ENCODE measurements at places on chromosomes 2 and 18. TPM values are rescaled to one million over a fixed set of nuclear protein-coding genes. Genes with fewer than 3 reads are reported as not detected.

GRCh38 chr2:75553935-75554531 is 6.7 kb downstream of the EVA1A start:
- H3K36me3 ChIP-seq = 0 out of 2 replicates have a peak, but pooled peaks cover 3% of the 10 kb centered on the region
- no peak overlapping the region for H3K4me3 ChIP-seq
- H3K27ac ChIP-seq = no peak overlapping the region
- H3K27me3 ChIP-seq = no peaks in the 10 kb centered on the region
- H3K4me1 ChIP-seq = peaks cover 19% of the 10 kb centered on the region
- no peak for DNase-seq

DNA sequence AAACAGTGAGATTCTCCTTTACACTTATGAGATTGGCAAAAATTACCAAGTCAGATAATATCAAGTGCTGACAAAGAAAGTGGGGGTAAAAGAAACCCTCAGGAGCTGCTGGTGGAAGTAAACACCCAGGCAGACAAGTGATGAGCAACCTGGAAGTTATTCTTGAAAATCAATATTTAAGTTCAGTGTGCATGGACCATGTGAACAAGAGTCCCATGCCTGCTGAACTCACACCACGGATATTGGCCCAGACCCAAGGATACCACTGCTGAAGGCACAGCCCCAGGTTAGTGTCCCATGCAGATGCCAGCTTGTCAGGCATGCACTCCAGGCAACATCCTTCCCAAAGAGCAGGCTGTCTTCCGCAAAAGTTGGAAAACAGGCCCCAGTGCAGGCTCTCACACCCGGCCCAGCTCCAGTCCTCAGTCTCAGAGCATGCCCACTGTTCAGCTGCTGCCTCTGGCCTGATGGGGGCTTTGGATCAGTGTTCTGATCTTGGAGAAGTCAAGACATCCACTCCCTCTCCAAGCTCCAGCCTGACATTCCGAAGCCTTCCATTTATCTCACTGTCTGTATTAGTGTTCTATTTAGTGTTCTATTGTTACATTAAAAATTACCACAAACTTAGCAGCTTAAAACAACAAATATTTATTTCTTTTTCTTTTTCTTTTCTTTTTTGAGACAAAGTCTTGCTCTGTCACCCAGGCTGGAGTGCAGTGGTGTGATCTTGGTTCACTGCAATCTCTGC is 70.0 kb downstream of the HS1BP3 start:
- no peak overlapping the region for H3K4me3 ChIP-seq
- H3K27me3 ChIP-seq = no peaks in the 10 kb centered on the region
- H3K4me1 ChIP-seq = peaks cover 71% of the 10 kb centered on the region
- H3K36me3 ChIP-seq = no peaks in the 10 kb centered on the region

GRCh38 chr2:173184031-173185004 is 108.7 kb downstream of the MAP3K20 start:
- H3K27me3 ChIP-seq = no peaks in the 10 kb centered on the region
- H3K27ac ChIP-seq = peak overlapping the region; percentile 74
- H3K4me1 ChIP-seq = peaks cover 27% of the 10 kb centered on the region
- H3K36me3 ChIP-seq = no peaks in the 10 kb centered on the region

GRCh38 chr2:41101281-41101680 is 649.4 kb upstream of the SLC8A1 start:
- no peaks in the 10 kb centered on the region for H3K4me1 ChIP-seq
- H3K4me3 ChIP-seq = no peak overlapping the region
- H3K27me3 ChIP-seq = no peaks in the 10 kb centered on the region
- H3K27ac ChIP-seq = no peak overlapping the region
- H3K36me3 ChIP-seq = no peaks in the 10 kb centered on the region

DNA sequence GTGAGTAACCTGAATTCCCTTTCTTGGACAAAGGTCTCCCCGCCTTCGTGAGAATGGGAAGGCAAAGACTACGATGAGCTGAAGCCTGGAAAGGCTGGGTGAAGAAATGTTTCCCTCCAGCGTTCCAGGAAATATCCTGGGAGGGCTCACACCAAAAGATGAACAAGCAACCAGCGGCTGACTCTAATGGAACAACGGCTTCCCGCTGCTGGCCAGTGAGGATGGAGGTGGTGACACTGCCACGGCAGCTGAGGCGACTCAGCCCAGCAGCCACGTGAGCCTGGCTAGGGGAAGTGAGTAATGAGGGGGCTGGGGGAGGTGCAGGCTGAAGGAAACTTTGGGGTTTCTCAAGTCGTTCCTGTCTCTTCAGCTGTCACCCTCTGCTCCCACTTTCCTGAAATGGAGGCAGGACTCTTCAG is 105.0 kb upstream of the SMAD7 start:
- no peaks in the 10 kb centered on the region for H3K27me3 ChIP-seq
- no peaks in the 10 kb centered on the region for H3K4me1 ChIP-seq
- H3K27ac ChIP-seq = no peak overlapping the region

GRCh38 chr2:215847718-215848117 is 165.6 kb downstream of the MREG start:
- H3K4me1 ChIP-seq = peaks cover 30% of the 10 kb centered on the region
- no peaks in the 10 kb centered on the region for H3K36me3 ChIP-seq
- no peak overlapping the region for H3K4me3 ChIP-seq
- no peak overlapping the region for H3K27ac ChIP-seq
- H3K27me3 ChIP-seq = no peaks in the 10 kb centered on the region

- peak overlapping the region; percentile 12 for H3K4me3 ChIP-seq
- H3K4me1 ChIP-seq = peaks cover 28% of the 10 kb centered on the region
- DNase-seq = peak; percentile 84
- peaks cover 61% of the 10 kb centered on the region for H3K36me3 ChIP-seq
- peak overlapping the region; percentile 70 for H3K27ac ChIP-seq
Measured at GRCh38 chr2:218229239-218229638, 12.2 kb downstream of the ARPC2 start.

DNA sequence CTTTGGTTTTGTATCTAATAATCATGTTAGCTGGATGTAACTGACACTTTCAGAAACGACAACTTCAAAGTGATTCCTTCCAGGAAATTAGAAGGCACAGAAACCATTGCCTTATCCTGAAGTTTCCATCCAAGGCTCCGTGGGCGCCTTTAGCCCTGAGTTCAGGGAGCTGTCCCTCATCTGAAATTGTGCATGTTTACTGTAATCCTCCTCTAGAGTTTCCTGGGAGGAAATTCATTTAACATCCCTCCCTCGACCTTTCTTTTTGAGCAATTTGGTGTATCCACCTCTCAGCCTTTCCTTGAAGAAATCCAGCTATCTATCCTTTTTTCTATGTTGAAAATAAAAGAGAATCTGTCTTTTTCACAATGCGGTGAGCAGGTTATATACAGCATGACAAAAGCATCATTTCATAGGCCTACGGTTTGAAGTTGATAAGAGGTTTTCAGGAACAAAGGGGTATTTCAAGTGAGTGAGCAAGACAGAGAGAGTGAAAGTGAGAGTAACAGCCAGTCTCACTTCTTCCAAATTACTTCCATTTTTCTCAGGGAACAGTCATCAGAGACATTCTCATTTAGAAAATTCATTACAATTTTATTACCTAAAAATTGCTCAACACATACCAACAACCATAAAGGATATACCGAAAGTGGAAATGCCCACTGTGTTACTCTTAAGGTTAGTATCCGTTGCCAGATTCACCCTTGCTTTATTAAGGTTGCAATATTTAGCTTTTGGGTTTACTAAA is 167.3 kb downstream of the MREG start:
- H3K27ac ChIP-seq = no peak overlapping the region
- peaks cover 26% of the 10 kb centered on the region for H3K4me1 ChIP-seq
- no peaks in the 10 kb centered on the region for H3K27me3 ChIP-seq
- no peak for DNase-seq
- no peak overlapping the region for H3K4me3 ChIP-seq
- H3K36me3 ChIP-seq = no peaks in the 10 kb centered on the region

GRCh38 chr18:3434685-3435084 is 15.3 kb upstream of the TGIF1 start:
- no peaks in the 10 kb centered on the region for H3K27me3 ChIP-seq
- no peaks in the 10 kb centered on the region for H3K4me1 ChIP-seq
- H3K36me3 ChIP-seq = no peaks in the 10 kb centered on the region
- H3K27ac ChIP-seq = no peak overlapping the region

The SLC5A7 gene
- 0.06 TPM for total RNA-seq

The SLC14A1 gene
- total RNA-seq = 6.9 TPM

The PDCD1 gene
- total RNA-seq = not detected

The CDKL4 gene
- total RNA-seq = not detected
